Omental fat pad (tissue), 4 donors: ENCODE measurements at places on chromosomes 2 and 18.
A peak's percentile ranks its signal among the peaks of the same experiment; 100 is the strongest.

- DNase-seq, result no peak
Measured at GRCh38 chr2:121599963-121600651, 49.2 kb downstream of the CLASP1 start.

DNA sequence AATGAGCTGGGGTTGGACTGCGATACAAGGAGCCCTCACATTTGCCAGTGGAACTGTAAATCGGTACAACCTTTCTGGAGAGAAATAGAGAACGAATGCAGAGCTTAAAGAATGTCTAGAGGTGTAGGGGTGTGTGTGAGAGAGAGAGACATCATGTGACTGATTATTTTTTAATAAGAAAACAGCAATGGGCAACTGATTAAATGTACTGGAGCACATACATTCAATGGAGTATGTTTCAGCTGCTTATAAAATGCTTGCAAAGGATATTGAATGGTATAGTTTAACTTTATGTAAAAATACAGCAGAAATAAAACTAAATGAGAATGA is 391 bp upstream of the TMEM17 start:
- DNase-seq, result no peak

DNA sequence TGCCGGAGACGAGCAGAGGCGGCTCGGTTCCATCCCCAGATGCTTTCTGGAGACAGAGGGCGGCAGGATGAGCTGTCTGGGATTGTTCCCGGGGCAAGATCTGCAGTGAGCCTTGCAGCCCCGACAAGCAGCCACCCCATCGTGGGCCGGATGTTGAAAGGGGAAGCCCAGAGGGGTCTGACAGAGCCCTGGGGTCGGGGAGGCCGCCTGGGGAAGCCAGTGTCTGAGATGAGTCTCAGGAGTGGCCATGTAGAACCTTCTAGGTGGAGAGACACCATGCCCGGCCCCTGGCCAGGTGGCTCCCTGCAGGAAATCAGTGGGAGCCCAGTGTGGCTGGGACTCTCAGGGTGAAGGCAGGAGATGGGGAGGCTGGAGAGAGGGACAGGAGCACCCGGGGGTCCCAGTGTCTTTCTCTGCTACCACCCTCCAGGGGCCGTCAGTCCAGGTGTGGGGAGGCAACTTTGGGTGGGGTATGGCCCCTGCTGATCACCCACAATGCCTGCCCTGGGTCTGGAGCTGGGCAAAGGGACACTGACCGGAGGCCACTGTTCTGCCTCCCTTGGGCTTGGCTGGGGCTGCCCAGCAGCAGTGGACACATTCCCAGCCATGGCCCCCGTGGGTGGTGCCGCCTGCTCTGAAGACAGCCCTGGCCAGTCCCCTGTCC is 128.3 kb upstream of the HS6ST1 start:
- DNase-seq, result peak; percentile 10

DNA sequence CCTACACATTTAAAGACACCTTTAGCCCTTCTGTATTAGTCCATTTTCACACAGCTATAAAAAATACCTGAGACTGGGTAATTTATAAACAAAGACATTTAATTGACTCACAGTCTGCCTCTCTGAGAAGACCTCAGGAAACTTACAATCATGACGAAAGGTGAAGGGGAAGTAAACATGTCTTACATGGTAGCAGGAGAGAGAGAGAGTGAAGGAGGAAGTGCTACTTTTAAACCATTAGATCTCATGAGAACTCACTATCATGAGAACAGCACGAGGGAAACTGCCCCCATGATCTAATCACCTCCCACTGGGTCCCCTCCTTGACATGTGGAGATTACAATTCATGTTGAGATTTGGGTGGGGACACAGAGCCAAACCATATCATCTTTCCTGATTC is 946.6 kb downstream of the SLC4A3 start:
- DNase-seq, result no peak

DNA sequence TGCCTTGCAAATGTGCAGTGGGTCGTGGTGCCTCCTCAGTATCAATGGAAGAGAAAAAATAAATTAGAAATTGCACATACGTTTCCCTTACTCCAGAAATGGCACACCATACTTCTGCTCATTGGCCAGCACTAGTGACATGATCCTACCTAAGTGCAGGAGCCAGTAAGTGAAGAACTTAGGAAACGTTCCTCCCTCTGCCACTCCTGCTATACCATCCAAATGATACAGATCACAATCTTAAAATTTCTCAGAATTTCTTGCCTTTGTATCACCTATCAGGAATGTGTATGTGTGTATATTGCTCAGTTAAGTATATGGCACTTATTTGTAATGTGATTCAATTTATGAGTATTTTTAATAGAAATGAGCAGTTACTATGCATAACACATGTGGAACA is 237.0 kb upstream of the UBE2E3 start:
- DNase-seq, result no peak

DNA sequence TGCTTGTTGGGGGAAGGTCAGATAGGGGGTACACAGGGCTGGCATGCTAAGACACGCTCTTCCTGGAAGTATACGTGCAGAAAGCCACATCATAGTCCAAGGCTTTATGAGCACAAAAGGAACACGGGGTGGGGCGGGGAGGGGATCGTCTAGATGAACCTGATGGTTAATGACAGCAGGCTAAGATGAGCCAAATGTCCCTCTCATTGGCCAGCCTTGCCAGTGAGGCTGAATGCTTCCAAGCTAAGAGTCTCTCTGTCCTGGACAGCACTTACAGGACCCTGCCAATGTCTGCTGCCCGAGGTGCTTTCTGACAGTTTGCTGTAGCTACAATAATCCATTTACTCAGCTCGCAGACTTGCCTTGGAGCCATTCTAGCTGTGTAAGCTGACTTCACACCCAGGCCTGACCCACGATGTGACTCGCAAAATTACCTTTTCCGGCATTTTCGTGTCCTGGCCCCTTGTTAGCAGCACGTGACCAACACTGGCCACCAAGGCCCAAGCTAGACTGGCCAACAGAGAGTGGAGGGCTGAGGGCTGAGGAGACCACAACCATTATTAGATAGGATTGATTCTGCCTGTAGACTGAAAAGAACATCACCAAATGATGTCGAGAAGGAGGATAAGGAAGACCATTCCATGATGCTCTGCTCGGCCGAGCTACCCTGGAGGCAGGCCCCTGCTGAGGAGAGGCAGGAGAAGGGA is 84.2 kb downstream of the MALT1 start:
- no peak for DNase-seq

- DNase-seq, result no peak
Measured at GRCh38 chr2:240051697-240052096, 1.6 kb downstream of the OR6B3 start.

DNA sequence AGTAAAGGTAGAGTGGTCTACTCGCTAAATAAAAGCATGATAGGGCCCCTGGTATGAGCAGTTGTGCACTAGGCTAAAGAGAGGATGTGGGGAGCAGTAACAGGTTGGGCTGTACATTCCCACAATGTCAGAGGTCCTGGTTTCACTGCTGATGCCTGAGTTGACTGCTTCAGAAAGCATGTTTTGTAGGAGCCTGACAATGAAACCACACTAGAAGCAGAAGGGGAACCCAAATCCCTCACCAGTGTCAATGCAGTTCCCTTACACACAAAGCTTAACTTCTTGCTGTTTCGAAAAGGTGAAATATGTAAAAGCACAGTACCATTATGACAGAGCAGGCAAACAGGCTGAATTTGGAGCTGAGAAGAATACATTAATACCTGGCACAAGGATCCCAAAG is 291.7 kb upstream of the KYNU start:
- DNase-seq, result no peak

GRCh38 chr2:121617042-121617599 is 32.1 kb downstream of the CLASP1 start:
- DNase-seq, result no peak

DNA sequence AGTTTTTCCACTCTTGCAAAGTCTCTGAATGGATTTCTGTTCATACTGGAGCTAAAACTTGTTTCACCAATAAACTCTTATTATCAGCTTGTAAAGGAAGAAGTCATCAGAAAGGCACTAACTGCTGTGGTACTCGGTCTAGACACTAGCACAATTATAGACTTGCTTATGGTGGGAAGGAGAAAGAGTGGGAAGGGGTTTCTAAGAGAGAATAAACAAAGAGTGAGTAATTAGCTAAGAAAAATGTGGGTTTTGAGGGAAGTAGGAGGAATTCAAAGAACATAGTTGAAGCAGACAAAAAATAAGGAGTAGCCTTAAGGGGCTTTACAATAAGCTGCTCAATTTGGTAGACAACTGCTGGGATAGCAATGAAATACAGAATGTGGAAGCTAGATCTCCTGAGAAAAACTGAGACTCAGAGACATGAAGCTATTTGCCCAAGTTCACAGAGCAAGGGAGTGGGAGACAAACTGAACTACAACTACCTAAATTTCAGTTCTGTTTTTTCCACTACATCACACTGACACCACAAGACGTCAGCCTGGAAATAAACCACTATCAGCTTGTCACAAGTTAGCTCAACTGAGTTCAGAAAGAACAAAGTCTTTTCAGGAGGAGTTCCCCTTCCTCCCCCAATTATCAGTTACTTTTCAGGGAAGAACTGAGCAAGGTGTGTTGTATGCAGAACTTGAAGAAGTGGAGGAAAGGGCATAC is 59.7 kb downstream of the MAP4K3 start:
- no peak for DNase-seq

DNA sequence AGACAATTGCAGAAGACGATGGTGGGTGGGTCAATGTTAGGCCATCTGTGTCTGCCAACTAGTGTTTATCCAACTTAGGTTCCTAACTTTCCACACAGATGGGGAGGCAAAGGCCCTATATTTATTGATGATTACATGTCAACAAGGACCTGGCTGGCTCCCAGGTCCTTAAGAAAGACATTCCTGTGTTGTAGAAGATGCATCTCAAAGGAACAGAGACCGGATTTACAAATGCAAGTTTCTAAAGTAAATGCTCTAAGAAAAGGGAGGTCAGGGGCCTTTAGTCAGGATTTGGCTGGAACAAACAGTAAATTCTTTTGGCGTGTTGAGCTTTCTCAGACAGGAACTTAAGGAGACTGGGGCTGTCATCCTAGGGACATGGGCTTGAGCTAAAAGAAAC is 175.0 kb downstream of the SH3BP4 start:
- no peak for DNase-seq

DNA sequence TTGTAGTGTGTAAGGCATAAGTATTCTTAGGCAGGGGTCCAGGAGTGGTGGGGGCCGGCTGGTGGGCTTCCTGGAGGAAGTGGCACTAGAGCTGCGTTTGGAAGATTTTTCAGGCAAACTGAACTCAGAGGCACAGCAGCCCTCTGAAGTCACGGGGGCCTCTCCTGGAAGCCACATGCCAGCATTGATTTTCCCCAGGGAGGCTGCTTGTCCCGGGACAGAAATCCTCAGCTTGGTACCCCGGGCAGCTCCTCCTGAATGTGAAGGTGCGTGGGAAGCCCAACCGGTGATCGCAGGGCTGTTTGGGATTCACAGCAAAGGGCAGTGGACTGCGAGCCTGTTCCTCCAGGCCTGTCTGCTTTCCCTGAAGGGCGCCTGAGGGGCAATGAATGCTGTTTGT is 1.6 kb upstream of the PDIA6 start:
- DNase-seq, result no peak

DNA sequence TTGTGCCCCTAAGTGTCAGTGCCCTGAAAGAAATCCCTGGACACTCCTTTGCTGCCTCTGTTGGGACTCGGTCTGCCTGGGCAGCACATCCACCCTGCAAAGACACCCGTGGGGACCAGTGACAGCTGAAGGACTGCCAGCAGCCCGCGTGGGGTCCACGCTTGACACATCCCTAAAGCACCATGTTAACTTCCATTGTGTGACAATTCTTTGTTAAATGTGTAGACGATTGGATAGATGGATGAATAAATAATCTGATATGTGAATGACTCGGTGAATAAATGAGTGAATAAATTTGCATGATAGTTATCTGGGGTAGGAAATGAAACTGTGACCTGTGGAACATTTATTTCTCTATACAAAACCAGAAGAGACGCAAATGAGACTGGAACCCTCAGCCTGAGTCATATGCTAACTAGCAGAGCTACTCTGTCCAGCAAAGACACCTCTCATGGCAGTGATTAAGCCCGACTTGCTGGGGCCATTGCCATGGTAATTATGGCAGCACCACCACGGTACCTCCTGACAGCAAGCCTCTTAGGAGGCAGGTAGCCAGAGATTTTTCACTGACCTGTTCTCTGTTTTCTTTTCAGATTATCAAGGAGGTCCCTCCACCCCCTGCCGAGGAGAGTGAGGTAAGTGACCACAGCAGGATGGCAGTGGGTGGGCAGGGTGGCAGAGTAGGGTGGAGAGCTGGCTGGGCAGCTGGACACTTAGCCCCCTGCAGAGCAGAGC is 156.8 kb downstream of the ANTXR1 start:
- no peak for DNase-seq

- no peak for DNase-seq
Measured at GRCh38 chr18:395456-396250, 104.8 kb downstream of the COLEC12 start.

DNA sequence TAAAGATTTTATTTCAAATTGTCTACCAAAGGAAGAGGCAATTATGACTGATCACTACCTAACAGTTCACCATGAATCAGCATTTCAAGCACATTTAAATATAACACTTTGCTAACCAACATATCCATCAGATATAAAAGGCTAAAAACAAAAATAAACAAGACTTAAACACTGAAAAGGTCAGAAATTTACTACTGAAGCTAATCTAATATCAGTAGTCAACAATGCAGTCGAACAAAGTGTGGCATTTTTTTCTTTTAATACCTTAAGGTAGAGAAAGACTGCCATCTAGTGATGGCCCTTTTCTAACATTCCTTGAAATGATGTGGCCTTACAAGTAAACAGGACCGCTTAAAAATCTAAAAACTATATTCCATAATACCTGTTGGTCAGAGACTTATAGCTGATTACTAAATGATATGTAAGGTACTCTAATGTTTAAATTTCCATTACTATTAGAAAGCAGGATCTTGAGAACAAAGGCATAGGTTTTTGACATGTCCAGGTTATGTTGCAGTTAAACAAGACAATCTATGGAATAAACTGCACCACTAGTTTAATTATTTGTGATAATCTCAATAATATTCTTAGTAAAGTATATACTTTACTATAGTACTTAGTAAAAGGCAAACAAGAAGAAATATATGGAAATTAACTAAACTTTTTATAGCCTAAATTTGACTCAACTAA is 80.0 kb downstream of the EXOC6B start:
- DNase-seq, result no peak

DNA sequence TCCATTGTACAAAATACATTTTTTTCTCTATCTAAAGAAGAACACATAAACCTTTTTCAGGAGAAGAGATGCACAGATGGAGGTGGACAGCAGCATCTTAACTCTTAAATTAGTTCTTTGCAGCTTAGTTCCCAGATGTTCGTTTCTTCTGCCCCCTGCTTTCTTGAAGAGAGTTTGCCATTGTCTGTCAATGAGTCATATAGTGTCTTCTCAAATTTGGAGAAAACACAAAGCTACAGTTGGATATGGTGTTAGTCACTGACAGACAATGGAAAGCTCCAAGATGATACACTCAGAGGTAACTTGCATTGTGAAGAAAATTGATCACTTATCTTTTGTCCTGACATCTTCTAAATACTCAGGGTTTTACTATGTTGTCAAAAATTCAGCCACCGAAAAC is 48.8 kb upstream of the TMEFF2 start:
- no peak for DNase-seq

- DNase-seq, result no peak
Measured at GRCh38 chr2:85468704-85469349, 50.3 kb downstream of the SH2D6 start.
